Astrocyte of the spinal cord (primary cell): ENCODE measurements at places on chromosomes 5 and 9.

- no peak for DNase-seq
Measured at GRCh38 chr9:112180387-112180881, 5.3 kb upstream of the SUSD1 start.

DNA sequence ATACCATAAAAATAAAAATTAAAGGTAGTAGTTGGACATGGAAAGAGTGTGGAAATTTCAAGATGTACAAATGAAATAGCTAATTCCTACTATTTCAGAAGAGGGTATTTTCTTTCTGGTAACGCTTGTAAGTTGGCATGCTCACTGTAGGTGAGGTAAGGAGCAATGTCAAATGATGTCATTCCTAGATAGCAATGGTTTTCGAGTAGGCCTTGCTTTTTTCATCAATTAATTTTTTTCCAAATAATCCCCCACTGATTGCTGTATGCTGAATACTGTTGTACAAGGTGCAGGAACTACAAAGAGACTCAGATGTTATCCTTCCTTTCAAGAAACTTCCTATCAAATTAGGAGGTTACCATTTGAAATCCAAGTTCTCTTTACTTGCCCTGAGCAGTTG lies 928 bp upstream of the SELENOP start:
- no peak for DNase-seq

DNA sequence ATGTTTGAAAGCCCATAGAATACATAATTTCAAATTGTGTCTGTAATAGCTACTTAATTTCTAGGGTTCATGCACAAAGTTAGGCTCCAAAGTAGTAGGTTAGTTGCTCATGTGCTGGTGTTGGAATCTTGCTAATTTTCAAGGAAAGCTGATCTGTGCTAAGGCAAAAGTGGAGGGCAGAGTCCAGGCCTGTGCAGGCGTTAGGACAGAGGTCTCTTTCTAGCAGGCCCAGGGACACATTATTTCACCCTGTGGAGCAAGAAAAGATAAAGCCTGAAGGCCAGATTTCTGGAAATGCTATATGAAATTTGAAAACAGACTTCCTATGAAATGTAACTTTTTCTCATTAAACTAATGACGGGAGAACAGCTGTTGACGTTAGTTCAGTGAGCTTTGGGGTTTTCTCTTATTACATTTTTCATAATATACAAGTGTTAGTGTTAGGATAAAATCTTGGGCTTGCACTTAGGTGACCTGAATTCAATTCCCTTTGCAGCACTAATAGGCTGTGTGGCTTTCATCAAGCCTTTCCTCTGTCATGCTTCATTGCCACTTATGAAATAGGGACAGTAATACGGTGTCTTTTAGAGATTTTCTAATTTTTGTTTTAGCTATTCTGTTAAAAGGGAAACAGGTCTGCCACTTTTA lies 196.7 kb upstream of the HAPLN1 start:
- DNase-seq, result no peak

- DNase-seq, result no peak
Measured at GRCh38 chr5:5671823-5672222, 249.3 kb downstream of the ICE1 start.

DNA sequence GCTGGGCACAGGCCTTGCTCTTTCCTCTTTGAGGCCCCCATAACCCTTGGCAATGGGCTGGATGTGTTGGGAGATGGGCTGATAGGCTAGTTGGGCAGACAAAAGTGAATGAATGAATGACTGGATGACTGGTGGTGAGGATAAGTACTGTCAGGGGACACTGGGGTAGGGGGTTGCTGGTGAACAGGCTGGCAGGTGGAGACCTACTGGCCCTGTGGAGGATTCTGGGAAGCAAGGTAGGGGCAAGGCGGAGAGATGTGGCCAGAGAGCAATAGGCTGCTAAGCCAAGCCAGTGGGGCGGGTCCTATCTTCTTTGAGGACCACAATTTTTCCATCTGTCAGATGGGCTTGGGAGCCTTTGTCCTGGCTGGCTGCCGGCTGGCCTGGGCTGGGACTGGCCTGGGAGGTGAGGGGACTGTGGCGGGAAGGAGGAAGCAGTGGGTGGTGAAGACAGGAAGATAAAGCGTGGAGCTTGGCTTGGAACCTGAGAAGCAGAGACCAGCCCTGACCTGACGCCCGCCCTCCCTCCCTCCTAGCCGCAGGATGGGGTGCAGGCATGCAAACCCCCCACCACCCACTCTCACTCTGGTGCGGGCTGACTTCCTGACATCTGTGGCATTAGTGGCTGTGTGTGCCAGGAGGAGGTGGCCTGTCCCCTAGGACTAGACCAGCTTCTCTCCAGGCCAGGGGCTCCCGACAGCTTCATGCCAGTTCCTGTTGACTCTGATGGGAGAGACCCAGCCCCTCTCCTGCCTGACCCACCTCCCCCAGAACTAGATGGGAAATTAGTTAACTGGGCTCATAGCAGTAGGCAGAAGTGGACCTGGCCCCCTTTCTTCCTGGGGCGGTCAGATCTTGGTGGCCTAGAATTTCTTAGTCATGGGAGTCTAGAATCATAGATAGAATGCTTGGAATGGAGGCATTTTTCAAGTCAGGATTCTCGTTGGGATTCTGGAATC lies 9.5 kb downstream of the CXXC5 start:
- peak; percentile 58 for DNase-seq

DNA sequence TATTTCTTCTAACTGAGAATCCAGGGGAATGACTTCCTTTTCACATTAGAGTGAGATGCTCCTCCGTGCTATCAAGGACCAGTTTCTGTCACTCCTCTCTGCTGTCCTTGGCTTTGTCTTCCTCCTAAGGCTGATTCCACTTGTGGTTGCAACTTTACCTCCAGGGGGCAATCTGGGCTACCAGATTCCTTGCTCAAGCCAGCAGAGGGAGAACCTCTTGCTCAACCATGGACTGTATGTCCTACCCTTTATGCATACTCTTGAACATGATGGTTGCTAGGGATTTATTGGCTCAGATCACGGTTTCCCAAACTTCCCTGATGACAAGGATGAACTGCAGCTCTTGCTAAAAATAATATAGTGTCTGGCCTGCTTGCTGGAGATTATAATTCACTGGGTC lies 24.0 kb downstream of the NNT start:
- DNase-seq, result peak; percentile 58

GRCh38 chr9:81037889-81038288 lies 651.5 kb downstream of the TLE1 start:
- no peak for DNase-seq

GRCh38 chr9:134965851-134966250 lies 48.1 kb upstream of the FCN1 start:
- DNase-seq, result no peak

GRCh38 chr5:177372034-177372896 lies 12.0 kb upstream of the SLC34A1 start:
- DNase-seq, result no peak

DNA sequence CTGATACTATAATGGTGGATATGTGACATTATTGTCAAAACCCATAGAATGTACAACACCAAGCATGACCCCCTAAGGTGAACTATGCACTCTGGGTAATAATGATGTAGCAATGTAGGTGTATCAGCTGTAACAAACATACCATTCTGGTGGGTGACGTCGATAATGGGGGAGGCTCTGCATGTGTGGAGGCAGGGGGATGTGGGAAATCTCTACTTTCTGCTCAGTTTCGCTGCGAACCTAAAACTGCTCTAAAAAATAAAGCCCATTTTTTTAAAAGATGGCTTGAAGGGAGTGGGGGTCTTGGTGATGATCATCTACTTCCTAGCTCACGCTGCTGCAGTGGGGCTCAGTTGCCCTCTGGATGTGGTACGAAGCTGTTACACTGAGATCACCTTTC lies 51.1 kb downstream of the RASGEF1C start:
- no peak for DNase-seq

DNA sequence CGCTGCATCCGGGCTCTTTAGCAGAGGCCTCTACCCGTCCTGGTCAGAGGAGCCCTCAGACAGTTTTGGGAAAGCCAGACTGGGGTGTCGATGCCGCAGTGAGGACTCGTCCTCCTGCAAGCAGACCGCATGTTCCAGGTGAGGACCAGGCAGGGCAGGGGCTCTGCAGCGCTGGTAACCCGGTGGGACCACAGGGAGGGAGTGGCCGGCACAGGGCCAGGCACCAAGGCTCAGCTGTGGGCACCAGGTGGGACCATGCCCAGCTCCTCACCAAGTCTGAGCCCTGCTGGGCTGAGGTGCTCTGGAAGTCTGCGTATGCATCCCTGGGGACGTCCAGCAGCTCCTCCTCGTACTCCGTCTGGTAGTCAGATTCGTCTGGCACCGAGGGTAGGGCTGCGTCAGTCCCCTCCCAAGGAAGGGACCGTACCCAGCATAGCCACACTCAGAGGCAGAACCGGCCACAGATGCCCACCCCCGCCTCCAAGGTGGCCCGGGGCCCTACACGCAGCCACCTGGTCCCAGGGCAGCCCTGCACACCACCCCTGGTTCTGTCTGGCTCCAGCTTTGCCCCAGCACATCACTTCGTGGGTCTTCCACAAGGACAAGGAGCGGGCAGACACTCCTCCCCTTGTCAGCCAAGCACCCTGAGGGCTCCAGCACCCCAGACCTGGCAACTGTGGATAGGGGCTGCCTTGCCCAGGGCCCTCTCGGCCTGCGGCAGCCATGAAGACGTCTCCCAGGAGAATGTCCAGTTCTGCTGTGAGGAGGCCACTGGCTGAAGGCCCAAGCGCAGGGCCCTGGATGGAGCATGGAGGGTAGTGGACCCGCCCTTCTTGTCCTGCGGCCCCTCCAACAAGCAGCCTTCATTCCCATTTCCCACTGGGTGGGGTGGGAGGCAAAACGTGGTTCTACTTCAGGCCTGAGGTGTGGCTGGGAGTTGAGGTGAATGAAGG lies 1.5 kb upstream of the NSMF start:
- DNase-seq, result no peak

GRCh38 chr9:128093011-128093410 lies 25.0 kb downstream of the SLC25A25 start:
- DNase-seq, result no peak

- DNase-seq, result peak; percentile 21
Measured at GRCh38 chr9:35962126-35962906, 4.4 kb upstream of the OR2S2 start.

- peak; percentile 95 for DNase-seq
Measured at GRCh38 chr5:87120518-87121303, 147.0 kb upstream of the RASA1 start.

- no peak for DNase-seq
Measured at GRCh38 chr5:178632285-178632684, 5.4 kb upstream of the CLK4 start.

DNA sequence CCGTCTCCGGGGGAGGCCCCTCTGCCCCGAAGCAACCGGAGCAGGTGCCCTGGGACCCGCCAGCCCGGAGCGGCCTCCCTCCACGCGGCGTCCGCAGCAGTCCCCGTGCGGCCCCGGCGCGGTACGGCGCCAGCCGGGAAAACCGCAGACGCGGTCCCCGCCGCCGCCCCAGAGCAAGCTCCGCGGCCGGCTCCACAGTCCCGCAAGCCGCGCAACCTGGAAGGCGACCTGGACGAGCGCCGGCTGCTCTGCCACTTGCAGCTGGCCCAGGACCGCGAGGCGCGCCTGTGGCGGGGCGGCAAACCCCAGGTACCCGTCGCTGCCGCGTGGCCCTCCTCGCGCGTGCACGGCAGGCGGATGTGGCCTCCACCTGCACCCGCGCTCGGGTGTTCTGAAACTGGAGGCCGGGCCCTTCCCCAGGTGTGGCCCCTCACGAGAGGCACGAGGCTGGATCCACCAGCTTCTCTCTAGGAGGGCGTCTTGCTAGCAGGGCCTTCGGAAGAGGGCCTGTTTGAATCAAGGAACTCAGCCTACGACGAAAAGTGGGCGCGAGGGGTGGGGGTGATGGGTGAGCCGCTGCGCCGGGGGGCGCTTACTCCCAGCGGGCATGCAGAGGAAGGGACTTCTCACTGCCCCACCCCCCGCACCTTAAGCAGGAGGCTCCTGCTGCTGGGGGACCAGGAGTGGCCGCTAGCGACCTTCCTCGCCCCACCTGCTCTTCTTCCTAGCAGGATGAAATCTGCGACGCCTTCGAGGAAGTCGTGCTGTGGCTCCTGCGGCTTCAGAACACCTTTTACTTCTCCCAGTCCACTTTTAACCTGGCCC lies 602 bp downstream of the CCNI2 start:
- no peak for DNase-seq

GRCh38 chr9:70911791-70912190 lies 209.6 kb downstream of the TRPM3 start:
- no peak for DNase-seq

GRCh38 chr5:139844472-139845145 lies 49.0 kb downstream of the PSD2 start:
- peak; percentile 67 for DNase-seq

DNA sequence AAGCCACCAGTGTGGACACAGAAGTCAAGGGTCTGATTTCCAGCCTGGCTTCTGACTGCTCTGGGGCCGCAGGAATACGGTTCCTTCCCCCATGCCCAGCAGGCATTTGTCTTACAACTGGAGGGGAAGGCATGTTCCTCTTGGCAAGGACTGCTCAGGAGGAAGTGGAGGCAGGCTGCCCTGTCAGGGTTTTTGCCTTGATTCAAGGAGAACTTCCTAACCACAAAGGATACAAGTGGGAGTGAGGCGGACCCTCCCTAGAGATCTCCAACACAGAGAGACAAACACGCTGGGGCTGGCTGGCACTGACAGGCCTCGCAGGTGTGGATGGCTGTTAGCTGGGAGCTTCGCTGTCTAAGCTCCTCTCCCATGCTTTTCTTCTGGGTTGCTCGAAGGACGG lies 19.1 kb downstream of the TGFBI start:
- DNase-seq, result no peak
